Left ventricle myocardium inferior (tissue), 1 donor: ENCODE measurements at places on chromosomes 3 and 15. TPM values are rescaled to one million over a fixed set of nuclear protein-coding genes. Genes with fewer than 3 reads are reported as not detected.

GRCh38 chr3:82978368-82978767, 1216.9 kb upstream of the GBE1 start:
- H3K27ac ChIP-seq: no peak overlapping the region
- no peaks in the 10 kb centered on the region for H3K27me3 ChIP-seq
- H3K4me3 ChIP-seq: no peak overlapping the region
- DNase-seq: no peak
- no peaks in the 10 kb centered on the region for H3K36me3 ChIP-seq
- H3K4me1 ChIP-seq: no peaks in the 10 kb centered on the region

DNA sequence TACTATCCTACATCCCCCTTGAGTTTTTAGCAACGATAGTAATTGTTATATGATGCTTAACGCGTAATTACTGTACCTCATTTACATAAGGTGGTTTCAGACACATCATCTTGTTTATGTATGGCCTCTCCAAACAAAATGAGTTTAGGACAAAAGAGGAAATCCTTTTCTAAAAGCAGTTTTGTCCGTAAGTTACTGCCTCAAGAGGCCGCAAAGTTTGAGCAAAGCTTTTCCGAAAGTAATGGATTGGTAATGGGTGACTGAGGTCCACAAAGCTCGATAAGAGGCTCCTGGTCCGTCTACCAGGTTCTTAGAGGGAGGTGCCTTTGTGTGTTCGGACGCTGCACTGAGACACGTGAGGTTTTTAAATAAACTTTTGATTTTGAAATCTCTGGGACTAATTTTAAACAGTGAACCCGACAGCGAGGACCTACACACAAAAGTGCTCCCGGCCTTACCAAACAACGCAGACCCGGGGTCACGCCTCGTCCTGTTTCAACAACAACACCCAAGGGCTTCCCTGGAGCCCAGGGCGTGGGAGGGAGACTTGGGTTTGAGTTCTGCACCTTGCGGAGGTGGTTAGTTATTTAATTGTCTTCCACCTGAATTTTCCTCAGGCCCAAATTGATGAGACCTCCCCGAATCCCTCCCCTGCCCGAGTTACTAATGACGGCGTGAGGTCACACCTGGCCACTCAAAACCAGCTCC, 456 bp upstream of the C15orf61 start:
- H3K36me3 ChIP-seq: peaks cover 4% of the 10 kb centered on the region
- no peaks in the 10 kb centered on the region for H3K27me3 ChIP-seq
- H3K4me3 ChIP-seq: peak overlapping the region; percentile 87
- peak overlapping the region; percentile 99 for H3K27ac ChIP-seq
- H3K4me1 ChIP-seq: peaks cover 38% of the 10 kb centered on the region

GRCh38 chr3:69426967-69427304, 41.0 kb upstream of the FRMD4B start:
- no peaks in the 10 kb centered on the region for H3K27me3 ChIP-seq
- H3K27ac ChIP-seq: no peak overlapping the region
- peaks cover 4% of the 10 kb centered on the region for H3K4me1 ChIP-seq
- no peaks in the 10 kb centered on the region for H3K36me3 ChIP-seq

DNA sequence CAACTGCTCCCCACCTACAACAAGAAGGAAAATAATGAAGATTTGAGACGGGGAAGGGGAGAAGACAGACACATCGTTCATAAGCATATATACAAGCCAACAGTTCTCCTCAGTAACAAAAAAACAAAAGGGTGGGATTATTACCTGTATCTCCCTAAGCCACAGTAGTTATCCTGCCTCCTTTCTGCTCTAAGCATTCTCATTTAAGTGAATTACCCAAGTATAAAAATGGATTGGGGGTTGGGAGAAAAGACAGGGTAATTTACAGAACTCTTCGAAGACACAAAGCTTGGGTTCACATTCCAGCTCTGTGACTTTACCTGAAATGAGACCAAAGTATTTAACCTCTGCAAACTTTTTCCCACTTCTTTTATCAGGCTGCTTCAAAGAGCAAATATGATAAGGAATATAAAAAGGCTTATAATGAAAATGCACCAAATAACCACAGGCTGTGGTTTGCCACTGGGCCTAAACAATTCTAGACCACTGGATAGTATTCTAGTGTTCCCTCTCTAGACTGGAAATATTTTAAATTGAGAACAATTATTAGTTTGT, 64.4 kb downstream of the UACA start:
- no peaks in the 10 kb centered on the region for H3K27me3 ChIP-seq
- H3K36me3 ChIP-seq: peaks cover 18% of the 10 kb centered on the region
- H3K27ac ChIP-seq: peak overlapping the region; percentile 83

GRCh38 chr3:185820973-185821758, 3.7 kb downstream of the IGF2BP2 start:
- no peak overlapping the region for H3K27ac ChIP-seq
- H3K4me3 ChIP-seq: no peak overlapping the region
- H3K4me1 ChIP-seq: peaks cover 49% of the 10 kb centered on the region
- H3K36me3 ChIP-seq: no peaks in the 10 kb centered on the region
- peaks cover 35% of the 10 kb centered on the region for H3K27me3 ChIP-seq

- DNase-seq: peak; percentile 75
- H3K4me1 ChIP-seq: peaks cover 33% of the 10 kb centered on the region
- H3K36me3 ChIP-seq: no peaks in the 10 kb centered on the region
These were observed 50.9 kb downstream of the MYL3 start for GRCh38 chr3:46812237-46812791.

DNA sequence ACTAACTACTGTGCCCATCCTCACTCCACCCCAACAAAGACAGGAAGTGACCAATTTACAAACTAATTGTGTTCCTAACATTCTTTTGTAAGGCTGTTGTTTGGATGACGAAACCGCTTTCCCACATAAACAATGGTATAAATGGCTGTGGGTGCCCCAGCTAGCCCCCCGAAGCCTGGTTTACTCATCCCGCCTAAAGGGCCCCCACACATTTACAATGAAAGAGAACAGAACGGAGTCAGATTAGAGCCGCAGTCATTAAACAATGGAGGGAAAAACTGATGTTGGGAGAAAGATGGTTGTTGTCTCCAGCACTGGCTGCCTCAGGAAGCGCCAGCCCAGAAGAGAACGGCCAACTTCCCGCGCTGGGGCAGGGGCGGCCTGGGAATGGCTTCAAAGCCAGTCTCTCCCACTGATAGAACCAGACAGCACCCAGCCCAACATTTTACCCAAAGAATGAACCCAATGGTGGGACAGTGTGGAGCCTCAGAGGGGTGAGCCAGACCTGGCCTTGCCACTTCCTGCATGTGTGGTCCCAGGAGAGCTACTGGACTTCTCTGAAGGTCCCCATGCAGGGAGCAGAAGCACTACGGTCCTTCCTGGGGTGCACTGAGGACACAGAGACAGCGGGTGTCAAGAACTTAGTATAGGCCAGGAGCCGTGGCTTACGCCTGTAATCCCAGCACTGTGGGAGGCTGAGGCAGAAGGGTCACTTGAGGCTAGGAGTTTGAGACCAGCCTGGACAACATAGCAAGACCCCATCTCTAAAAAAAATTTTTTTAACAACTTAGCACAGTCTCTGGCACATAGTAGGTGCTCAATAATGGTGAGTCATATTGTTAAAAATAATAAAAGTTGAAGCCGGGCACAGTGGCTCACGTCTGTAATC, 75.8 kb upstream of the GATA2 start:
- H3K36me3 ChIP-seq: no peaks in the 10 kb centered on the region
- no peak overlapping the region for H3K4me3 ChIP-seq
- peaks cover 61% of the 10 kb centered on the region for H3K27me3 ChIP-seq
- no peak for DNase-seq
- H3K4me1 ChIP-seq: peaks cover 33% of the 10 kb centered on the region
- H3K27ac ChIP-seq: peak overlapping the region; percentile 1

DNA sequence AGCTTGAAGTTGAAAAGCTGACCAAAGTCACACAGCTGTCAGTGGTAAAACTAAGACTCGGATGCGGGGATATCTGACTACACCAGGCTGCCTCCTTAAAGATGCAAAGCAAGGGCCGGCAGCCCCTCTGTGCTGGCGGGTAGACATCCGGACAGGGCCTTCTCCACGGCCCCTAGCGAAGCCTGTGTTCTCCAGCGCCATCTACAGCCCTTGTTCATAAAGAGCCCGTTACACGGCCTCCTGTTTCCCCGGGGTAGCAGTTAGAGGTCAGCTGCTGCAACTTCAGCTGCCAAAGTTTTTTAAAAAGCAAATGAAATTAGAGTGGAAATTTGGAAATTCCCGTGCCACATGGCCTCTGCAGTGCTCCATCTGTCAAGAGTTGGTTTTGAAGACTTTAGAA, 383.0 kb downstream of the TBL1XR1 start:
- peaks cover 5% of the 10 kb centered on the region for H3K4me1 ChIP-seq
- H3K4me3 ChIP-seq: no peak overlapping the region
- DNase-seq: peak; percentile 38
- H3K27me3 ChIP-seq: no peaks in the 10 kb centered on the region
- no peak overlapping the region for H3K27ac ChIP-seq

DNA sequence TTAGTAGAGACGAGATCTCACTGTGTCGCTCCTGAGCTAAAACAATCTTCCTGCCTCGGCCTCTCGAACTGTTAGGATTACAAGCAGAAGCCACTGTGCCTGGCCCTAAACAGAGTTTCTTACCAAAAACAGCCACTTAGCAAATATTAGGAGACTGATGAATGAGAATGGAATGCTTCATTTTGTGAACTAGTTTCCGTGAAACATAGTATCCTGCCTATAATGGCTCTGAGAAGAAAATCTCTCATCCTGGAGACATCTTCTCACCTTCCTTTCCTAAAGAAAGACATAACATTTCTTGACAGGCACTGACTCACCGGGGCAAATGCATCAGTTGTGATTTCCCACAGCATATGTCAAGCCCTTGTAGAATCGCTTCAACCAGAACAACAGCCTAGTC, 44.9 kb downstream of the GJD2 start:
- H3K36me3 ChIP-seq: no peaks in the 10 kb centered on the region
- peaks cover 10% of the 10 kb centered on the region for H3K4me1 ChIP-seq
- no peak overlapping the region for H3K4me3 ChIP-seq
- H3K27me3 ChIP-seq: no peaks in the 10 kb centered on the region
- DNase-seq: no peak
- H3K27ac ChIP-seq: no peak overlapping the region

GRCh38 chr3:132758740-132759139, 36.5 kb upstream of the NPHP3 start:
- H3K27me3 ChIP-seq: no peaks in the 10 kb centered on the region
- H3K36me3 ChIP-seq: no peaks in the 10 kb centered on the region
- no peaks in the 10 kb centered on the region for H3K4me1 ChIP-seq
- H3K27ac ChIP-seq: no peak overlapping the region
- H3K4me3 ChIP-seq: no peak overlapping the region

DNA sequence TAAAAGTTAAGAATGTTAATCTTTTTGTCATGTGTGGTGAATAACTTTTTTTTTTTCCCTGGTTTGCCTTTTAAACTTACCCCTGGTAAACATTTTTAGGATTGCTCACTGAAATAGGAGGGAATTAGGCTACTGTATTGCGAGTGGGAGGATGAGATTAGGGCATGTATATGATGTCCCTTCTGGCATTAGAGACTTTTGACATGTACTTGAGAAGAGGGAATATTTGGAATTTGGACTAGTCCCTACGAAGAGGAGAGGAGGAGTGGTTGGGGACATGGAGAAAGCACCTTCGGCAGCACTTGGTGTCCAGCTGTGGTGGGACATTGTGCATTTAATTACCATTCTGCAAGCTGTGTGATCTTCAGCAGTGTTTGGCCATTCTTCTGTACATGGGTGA, 25.0 kb downstream of the PDE8A start:
- H3K36me3 ChIP-seq: no peaks in the 10 kb centered on the region
- H3K27ac ChIP-seq: peak overlapping the region; percentile 38
- H3K27me3 ChIP-seq: no peaks in the 10 kb centered on the region
- no peak overlapping the region for H3K4me3 ChIP-seq

GRCh38 chr3:47427866-47428265, 47.0 kb downstream of the PTPN23 start:
- no peak overlapping the region for H3K27ac ChIP-seq
- peaks cover 69% of the 10 kb centered on the region for H3K36me3 ChIP-seq
- peaks cover 9% of the 10 kb centered on the region for H3K4me1 ChIP-seq
- H3K27me3 ChIP-seq: no peaks in the 10 kb centered on the region

GRCh38 chr3:36362973-36363372, 17.3 kb upstream of the STAC start:
- DNase-seq: no peak
- no peaks in the 10 kb centered on the region for H3K4me1 ChIP-seq
- no peak overlapping the region for H3K4me3 ChIP-seq
- no peak overlapping the region for H3K27ac ChIP-seq

GRCh38 chr15:88487178-88487795, 19.8 kb downstream of the MRPS11 start:
- H3K36me3 ChIP-seq: peaks cover 4% of the 10 kb centered on the region
- no peaks in the 10 kb centered on the region for H3K27me3 ChIP-seq
- no peak overlapping the region for H3K4me3 ChIP-seq

- peak overlapping the region; percentile 96 for H3K4me3 ChIP-seq
- peak; percentile 72 for DNase-seq
- H3K27ac ChIP-seq: peak overlapping the region; percentile 93
These were observed 721 bp downstream of the ADAMTS7 start for GRCh38 chr15:78810362-78811123.

- DNase-seq: no peak
- no peaks in the 10 kb centered on the region for H3K27me3 ChIP-seq
- no peak overlapping the region for H3K4me3 ChIP-seq
- no peaks in the 10 kb centered on the region for H3K36me3 ChIP-seq
- H3K27ac ChIP-seq: no peak overlapping the region
- H3K4me1 ChIP-seq: no peaks in the 10 kb centered on the region
These were observed 109.3 kb downstream of the GMPS start for GRCh38 chr3:155979746-155980145.

DNA sequence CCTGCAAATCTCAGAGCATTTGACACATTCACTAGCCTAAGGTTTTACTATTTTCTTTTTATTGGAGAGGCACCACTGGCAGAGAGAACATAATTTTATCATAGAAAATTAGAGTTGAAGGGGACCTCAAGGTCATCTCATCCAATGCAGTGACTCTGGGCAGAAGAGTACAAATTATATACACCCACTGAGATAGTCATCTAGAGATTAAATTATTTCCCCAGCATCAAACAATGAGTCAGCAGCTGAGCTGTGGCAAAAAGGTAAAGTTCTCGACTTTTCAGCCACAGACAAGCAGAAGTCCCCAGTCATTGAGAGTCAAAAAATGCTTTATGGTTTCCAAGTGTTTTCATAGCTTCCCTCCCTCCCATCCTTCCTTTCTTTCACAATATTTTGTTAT, 39.3 kb upstream of the SEMA6D start:
- peaks cover 11% of the 10 kb centered on the region for H3K4me1 ChIP-seq
- no peaks in the 10 kb centered on the region for H3K36me3 ChIP-seq
- no peak for DNase-seq

DNA sequence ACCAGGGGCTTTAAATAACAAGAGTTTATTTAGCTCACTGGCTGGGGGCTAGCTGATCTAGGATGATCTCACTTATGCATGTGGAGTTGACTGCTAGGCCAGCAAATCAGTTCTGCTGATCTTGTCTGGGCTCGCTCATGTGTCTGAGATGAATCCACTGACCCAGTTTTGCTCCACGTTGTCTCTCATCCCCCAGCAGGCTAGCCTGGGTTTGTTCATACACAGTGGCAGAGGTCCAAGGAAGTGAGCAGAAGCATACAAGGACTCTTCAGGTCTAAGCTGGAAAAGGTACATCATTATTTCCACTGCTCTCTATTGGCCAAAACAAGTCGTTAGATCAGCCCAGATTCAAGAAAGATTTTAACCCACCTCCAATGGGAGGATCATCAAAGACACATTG, 238.0 kb downstream of the PLCL2 start:
- H3K4me1 ChIP-seq: no peaks in the 10 kb centered on the region
- no peak overlapping the region for H3K27ac ChIP-seq
- H3K36me3 ChIP-seq: no peaks in the 10 kb centered on the region
- no peaks in the 10 kb centered on the region for H3K27me3 ChIP-seq

The CCDC54 gene
- total RNA-seq: not detected

The SNRPN gene
- total RNA-seq: 464 TPM

The C3orf52 gene
- 2.4 TPM for total RNA-seq

The ANXA2 gene
- total RNA-seq: 123 TPM
